ENCODE measurements at places on chromosomes 3 and 15.

DNA sequence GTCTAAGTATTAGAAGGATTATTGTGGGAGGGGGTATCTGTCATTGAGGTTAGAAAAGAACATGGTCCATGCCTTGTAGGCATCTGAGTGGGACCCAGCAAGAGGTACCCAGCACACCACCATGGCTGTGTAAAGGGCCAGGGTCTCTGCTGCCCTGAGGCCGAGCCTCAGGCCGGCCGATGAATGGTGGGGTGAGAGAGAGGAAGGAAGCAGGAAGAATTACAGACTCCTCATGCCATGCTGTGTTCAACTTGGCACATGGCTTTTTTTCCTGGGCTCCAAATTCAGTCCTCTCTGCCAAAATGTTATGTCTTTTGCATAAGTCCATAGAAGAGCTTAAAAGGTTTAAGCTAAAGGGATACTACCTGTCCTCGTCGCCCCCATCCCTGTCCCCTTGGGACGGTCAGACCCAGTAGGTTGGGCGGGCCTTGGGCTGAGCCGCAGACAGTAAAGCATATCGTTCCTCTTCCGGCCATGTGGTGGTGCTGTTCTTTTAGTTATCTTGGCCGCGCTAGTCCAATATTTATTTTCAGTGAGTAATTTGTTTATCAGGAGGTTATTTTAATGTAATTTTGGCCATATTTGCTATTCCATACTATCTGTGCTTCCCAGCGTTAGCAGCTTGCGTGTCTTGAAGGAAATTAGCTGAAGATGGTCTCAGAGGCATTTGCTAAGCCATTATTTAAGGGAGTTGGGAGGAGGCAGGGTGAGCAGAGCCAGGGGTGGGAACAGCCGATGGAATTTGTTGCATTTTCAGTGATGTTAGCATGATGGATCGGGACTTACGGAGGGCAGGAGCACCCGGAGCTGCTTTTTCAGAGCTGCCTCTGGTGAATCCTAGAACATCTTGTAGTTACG lies 152.4 kb downstream of the AGBL1 start:
- peak; percentile 35 for DNase-seq

DNA sequence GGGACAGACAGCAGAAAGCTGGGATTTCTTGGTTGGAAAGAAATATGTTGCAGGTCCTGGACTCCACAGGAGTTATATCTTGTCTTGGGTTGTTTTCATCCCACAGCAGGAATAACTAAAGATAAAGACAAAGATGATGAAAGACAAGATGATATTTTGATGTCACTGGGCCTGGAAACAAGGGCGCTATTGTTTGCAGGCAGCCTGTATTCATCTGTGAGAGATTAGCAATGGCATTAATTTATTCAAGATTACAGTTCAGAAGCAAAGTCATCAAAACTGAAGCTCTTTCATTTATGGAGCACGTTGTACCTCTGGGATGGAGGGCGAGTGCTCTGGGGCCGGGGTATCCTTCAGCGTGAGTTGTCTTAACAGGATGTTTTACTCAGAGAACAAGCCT lies 213.8 kb downstream of the LRTM1 start:
- no peak for DNase-seq

DNA sequence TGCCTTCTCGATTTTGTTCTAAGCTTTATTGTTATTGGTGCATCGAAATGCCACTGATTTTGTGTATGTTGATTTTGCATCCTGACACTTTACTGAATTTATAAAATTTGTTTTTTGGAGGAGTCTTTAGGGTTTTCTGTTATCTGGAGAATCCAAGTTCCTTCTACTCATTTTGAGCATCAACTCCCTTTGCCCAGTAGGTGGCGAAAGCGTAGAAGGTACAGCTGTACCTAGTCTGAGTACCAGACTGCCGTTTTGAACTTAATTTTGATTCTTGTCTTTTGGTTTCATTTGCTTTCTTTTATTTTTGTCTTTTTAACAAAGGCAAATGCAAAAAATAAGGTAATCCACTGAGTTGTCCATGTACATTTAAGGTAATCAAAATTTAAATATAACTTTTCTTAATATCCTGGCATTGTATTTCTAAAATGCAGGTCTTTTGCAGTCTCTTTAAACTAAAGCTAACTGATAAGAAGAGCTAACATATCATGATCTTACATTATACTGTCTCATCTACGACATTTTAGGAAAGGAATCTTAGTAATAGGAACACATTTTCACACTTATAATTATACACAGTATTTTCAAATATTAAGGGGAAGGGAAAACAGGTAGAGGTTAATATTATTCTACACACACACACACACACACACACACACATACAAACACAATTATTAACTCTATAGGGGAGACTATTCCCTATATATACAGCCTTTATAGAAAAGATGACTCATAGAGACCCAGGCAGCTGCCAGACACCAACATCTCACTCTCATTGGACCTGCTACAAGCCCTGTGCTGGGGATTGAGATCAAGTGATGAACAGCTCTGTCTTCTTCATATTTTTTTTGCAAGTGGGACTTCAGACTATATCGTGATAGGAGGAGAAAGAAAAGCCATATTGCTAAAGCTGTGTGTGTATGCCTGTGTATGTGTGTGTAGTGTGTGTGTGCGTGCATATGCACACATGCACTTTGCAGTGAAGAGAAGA lies 71.8 kb downstream of the SYNPR start:
- no peak for DNase-seq

GRCh38 chr15:85458764-85459163 lies 78.4 kb downstream of the AKAP13 start:
- DNase-seq = no peak

DNA sequence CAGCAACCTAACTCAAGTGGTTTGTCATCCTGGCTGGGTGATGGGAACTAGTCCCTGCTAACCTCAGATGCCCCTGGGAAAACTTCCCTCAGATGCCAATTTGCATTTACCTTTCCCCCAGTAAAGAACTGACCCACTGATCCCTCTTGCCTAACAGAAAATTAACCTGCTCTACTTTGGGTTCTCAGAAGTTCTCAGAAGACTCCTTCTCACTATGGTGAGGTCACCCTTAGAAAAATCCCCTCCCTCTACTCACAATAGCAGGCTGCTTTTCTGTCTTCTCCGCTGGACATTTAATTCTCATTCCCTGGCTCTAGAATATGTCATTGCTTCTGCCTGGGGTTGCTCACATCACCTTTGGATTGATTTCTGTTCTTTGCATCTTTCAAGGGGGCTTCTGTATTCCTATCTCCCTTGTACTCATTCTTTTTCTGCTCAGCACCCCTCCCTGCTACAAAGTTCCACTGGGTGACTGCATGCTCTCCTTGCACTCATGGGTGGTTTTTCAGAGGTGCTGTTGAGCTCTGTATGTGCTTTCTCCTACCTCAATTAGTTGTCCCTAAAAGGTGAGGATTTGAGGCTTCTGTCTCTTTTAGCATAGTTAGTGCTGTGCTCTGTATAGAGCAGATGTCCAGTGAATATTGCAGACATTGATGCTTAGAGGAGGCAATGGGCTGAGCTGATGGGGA lies 869 bp downstream of the PLA1A start:
- DNase-seq = no peak

GRCh38 chr15:77819048-77819850 lies 186.5 kb upstream of the LINGO1 start:
- DNase-seq = no peak

- peak; percentile 59 for DNase-seq
Observed at GRCh38 chr15:70480196-70480856, 283.0 kb downstream of the UACA start.

DNA sequence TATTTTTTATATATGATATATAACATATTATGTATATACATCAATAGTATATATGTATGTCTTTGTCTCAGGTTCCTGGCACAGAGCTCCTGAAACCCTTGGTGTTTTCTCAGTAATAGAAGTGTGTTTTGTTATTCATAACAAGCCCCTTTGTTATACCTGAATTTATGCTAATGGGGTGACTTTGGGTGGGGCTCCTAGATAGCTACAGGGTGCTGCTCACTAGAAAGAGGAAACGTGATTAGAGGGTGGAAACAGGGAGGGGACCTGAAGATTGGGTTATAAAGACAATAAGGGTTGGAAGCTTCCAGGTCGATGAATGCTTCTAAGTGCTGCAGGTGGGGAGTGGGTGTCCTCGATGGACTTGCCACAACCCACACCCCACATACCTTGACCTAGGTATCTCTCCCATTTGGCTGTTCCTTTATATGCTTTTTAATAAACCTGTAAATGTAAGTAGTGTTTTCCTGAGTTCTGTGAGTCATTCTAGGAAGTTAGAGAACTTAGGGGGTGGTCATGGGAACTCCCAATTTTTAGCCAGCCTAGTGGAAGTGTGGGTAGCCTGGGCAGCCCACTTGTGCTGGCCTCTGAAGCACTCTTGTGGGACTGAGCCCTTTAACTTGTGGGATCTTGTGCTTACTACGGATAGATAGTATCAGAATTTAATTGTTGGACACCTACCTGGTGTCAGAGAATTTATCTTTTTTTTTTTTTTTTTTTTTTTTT lies 36.9 kb upstream of the C15orf39 start:
- no peak for DNase-seq

DNA sequence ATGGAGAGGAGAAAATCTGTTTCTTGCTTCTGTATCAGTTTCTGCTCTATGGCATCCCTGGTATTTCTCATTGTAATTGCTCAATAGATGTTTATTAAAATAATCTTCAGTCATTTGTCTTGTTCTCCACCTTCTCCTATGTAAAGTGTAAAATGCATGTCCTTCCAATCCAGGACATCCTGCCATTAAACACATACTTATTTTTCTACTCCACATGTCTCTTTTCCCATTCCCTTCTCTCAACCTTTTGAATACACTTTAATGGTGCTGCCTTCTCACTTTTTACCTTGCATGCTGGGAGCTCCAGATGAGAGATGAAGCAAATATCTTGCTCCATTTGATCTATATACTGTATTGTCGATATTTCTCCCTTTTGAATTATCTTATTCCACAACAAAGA lies 49.7 kb downstream of the TUSC7 start:
- no peak for DNase-seq

- DNase-seq = no peak
Observed at GRCh38 chr15:59251001-59251845, 44.6 kb downstream of the LDHAL6B start.

DNA sequence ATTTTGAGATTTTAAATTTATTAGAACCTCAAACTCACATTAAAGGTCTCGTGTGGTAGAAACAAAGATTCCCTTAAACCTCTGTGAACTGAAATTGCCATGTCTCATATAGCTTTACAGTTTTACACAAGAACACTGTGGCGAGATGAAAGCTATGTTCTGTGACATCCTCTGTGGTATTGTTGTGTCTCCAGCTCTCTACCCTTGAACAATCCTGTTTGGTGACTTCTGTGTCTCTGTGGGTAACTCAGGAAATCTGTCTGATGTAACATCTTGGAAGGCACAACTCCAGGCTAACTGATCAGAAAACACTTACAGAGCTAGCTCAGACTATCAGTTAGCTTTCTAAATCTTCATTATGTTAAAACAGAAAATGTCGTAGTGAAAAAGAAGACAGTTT lies 318.8 kb upstream of the GBE1 start:
- no peak for DNase-seq

- DNase-seq = no peak
Observed at GRCh38 chr3:131796558-131797198, 238.1 kb downstream of the CPNE4 start.

DNA sequence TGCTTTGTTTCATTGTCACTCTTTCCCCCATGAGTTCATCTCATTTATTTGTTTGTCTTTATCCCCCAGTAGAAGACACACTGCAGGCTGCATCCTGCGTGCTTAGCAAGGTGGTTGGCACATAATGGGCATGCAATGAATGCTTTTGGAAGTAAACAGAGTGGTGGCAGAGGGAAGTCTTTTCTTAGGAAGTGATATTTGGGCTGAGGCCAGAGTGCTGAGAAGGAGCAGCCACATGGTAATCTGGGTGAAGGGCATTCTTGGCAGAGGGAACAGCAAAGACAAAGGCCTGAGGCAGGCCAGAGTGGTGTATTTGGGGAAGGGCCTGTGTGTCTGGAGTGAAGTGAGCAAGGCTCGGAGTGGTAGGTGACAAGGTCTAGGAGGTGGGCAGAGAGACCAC lies 17.7 kb upstream of the ADAMTS7 start:
- DNase-seq = no peak

GRCh38 chr15:89371228-89372044 lies 36.8 kb upstream of the POLG start:
- no peak for DNase-seq

DNA sequence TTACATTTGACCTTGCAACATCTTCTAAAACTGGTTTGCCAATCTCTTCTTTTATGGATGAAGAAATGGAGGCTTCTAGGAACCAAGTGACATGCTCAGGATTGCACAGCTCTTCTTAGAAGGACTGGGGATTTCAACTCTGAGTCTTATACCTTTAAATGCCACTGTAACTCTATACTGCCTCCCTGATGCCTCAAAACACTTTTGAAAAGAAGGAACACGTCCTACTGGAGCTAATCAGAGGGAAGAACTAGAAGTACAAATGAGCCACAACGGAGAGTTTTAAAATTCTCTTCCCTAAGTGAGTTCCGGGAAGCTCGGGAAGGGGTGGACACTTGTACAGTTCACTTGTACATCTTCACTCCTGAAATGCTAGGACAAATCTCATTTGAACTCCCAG lies 949 bp upstream of the MITF start:
- no peak for DNase-seq

GRCh38 chr15:95501865-95502264 lies 828.6 kb upstream of the NR2F2 start:
- DNase-seq = no peak

DNA sequence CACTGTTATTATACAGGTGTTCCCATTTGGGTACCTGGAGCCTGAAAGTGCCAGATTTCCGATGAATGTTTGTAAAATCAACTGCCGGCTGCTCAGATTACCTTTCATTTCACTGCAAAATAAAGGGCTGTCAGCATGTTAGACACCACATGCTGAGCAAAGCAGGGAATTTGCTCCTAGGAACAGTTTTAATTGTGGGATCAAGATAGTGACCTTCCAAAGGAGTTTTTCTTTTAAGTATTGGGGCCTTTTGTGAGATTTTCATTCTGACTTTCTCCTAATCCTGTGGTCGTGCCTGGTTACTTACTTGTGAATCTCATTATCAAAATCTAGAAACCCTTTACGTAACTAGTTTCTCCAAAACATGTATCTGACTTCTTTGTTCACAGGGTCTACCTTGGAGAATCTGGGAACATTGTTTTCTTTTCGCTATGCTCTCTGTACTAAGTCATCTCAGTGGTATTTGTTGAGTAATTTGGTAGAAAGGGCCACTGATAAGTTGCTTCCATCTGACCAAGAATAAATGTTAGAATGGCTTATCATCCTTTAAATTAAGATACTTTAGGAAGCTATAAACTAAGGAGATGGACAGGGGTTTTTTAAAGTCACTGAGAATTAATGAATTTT lies 40.8 kb upstream of the LRTM1 start:
- no peak for DNase-seq

Data from activated T-cell treated with anti-CD3 and anti-CD28 coated beads, Interleukin-2, amount 50 U/mL, for 1 hour (primary cell).